ENCODE measurements at places on chromosomes 2 and 18.

DNA sequence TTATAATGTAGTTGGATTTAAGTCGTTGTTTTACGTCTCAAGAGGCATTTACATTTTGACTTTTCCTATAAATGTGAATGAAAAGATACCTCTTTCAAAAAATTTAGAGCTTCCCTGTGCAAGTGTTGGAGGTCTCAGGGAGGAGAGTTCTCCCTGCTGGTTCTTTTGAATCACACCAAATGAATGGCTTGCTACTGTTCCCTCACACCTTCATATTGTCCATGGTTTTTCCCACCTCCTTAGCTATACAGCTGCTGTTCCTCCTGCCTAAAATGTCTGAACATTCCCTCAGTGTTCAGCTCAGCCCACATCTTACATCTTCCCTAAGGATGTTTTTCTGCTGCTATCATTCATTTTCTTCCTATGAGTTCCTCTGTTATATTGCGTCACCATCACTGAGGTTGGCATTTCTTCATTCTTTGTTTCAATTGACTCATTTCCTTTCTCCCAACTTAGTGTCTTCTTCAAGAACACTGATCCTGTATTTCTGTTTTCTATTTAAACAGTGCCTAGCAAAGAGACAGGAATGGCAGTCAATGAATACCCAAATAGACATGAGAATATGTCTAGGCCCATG lies 46.0 kb downstream of the COX7A2L start:
- no peak for DNase-seq

- no peak for DNase-seq
Measured at GRCh38 chr18:31946305-31947046, 3.5 kb upstream of the TRAPPC8 start.

GRCh38 chr2:98692090-98693054 lies 38.6 kb downstream of the MGAT4A start:
- no peak for DNase-seq

DNA sequence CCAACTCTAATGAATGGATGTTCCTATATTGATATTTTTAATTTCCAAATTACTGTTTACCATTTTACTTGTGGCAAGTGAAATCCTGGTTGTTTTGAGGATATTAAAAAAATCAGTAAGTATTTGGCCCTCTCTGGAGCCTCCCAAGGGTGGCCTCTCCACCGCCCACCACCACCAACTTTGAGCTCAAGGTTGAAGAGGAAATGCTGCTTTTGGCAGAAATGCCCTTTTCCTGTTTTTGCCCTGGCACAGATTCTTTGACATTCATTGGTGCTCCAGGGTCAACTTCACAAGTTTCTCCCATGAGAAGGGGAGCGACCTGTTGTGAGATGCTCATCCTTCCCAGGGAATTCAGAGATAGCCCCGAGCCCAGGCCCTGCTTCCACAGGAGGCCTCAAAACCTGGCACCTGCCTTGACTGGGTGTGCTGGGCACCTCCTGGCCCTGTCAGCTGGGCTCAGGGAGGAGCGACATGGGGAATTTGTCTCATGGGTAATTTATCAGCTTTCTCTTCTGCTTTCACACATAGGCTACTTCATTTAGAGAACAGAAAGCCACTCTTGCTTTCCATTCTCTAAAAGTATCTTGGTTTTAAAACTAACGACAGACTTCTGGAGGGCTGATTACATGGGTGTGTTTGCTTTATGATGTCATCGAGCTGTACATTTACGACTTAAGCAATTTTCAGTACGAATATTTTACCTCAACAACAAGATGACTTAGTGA lies 6.9 kb downstream of the CD8A start:
- DNase-seq = no peak

GRCh38 chr2:10073706-10074105 lies 6.5 kb downstream of the CYS1 start:
- no peak for DNase-seq

GRCh38 chr2:190418727-190419126 lies 10.6 kb downstream of the MFSD6 start:
- DNase-seq = no peak
